Stimulated activated CD4-positive, alpha-beta T cell treated with anti-CD3 and anti-CD28 coated beads, Interleukin-15, amount 100 ng/mL, for 48 hours (primary cell): ENCODE measurements at places on chromosomes 6 and 20.

- DNase-seq, result no peak
Measured at GRCh38 chr20:35012227-35013069, 56.8 kb downstream of the MYH7B start.

DNA sequence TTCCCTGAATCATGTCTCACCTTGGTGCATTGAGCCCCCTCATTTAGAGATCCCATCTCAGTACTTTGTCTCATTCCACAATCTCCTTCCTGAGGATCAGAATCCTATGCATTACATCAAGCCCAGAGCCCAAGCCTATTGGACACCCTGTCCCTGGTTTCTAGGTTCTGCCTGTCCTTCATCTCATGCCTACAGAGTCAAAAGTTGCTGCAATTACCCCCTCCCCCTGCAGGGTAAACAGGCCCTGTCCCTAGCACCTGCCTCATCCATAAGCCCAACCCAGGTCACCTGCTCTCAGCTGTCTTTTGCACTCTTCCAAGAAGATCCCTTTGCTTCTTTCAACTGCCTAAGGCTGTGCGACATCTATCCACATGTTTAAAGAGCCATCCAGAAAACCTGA lies 93.9 kb downstream of the SPTLC3 start:
- DNase-seq, result no peak

DNA sequence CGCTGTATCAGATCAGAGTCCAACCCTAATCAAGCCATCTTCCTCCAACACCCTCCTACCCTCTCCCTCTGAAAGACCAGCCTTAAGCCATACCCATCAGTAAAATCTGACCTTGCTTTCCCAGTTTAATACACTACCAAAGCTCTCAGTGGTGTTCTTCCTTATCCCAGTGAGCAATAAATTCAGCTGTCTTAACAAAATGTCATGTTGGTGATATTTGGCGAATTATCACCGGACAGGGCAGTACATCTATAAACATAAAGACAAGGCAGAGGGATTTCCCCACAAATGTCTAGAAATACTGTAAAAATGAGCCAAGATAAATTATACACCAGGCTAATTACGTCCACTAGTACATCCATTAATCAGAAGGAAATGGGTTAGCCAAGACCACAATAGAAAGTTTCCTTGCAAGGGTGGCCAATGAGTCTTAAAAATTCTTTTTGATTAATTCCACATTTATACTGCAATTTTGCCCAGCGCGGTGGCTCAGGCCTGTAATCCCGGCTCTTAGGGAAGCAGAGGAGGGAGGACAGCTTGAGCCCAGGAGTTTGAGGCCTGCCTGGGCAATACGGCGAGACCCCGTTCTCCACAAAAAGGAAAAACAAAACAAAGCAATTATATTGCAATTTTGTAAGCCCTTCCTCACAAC lies 905 bp downstream of the RARS2 start:
- DNase-seq, result no peak

GRCh38 chr6:64288351-64288750 lies 652.7 kb downstream of the PHF3 start:
- DNase-seq, result no peak

- no peak for DNase-seq
Measured at GRCh38 chr6:170011204-170012036, 260.0 kb downstream of the ERMARD start.

- DNase-seq, result no peak
Measured at GRCh38 chr20:40654876-40655275, 34.2 kb downstream of the MAFB start.

DNA sequence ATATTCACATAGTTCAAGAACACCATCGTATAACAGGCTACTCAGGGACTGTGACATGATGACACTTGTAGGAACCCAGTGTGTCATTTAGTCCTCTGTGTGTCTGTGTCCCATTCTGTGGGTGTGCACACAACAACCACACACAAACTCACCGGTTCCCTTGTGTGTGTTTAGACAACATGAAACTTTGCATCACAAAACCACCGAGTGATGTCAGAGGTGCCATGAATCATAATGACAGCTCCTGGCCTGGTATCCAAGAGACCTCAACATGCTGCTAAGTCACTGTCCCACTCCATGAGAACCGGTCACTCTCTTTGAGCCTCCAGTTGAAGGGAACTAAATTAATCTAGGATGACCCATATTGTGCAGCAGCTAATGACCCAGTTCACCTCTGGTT lies 421.3 kb downstream of the PREX1 start:
- peak; percentile 7 for DNase-seq

- DNase-seq, result no peak
Measured at GRCh38 chr6:15246666-15247499, 1.0 kb downstream of the JARID2 start.

GRCh38 chr6:169794317-169795055 lies 43.1 kb downstream of the ERMARD start:
- DNase-seq, result no peak

- DNase-seq, result no peak
Measured at GRCh38 chr6:166782520-166782919, 155.5 kb upstream of the RPS6KA2 start.

DNA sequence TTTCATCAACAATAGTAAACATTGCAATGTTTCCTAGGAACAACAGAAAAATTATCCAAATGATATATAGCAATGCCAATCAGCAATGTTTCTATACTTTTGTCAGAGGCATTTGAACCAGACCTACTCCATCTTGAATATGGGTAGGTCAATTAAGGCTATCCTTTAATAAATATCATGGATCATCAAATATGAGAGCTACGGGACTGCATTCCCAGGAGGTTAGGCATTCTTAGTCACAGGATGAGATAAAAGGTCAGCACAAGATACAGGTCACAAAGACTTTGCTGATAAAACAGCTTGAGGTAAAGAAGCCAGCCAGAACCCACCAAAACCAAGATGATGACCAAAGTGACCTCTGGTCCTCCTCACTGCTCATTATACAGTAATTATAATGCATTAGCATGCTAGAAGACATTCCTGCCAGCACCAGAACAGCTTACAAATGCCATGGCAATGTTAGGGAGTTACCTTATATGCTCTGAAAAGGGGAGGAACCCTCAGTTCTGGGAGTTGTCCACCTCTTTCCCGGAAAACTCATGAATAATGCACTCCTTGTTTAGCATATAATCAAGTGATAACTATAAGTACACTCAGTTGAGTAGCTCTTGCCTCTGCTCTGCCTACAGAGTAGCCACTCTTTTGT lies 8.6 kb upstream of the SERPINB6 start:
- DNase-seq, result no peak

DNA sequence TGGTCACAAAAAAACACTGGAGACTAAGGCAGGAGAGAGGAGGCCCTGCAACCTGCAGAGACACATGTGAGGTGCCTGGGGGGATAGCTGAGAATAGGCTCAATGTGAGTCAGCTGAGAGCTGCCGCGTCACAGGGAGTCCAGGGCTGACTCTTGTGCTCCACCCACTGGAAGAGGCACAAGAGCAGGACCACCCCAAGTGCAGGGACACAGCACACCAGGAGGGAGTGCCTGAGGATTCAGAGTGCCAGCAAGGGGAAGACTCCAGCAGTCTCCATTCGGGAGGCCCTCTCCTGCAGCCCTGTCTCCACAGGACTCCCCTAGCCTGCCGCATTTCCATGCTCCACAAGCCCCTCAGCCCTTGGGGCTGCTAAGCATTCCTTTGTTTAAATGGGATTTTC lies 105.5 kb downstream of the HUS1B start:
- DNase-seq, result no peak
